ENCODE measurements at places on chromosomes 12 and 14.

- DNase-seq: no peak
These were observed 216.0 kb upstream of the EEA1 start for GRCh38 chr12:93145086-93145485.

DNA sequence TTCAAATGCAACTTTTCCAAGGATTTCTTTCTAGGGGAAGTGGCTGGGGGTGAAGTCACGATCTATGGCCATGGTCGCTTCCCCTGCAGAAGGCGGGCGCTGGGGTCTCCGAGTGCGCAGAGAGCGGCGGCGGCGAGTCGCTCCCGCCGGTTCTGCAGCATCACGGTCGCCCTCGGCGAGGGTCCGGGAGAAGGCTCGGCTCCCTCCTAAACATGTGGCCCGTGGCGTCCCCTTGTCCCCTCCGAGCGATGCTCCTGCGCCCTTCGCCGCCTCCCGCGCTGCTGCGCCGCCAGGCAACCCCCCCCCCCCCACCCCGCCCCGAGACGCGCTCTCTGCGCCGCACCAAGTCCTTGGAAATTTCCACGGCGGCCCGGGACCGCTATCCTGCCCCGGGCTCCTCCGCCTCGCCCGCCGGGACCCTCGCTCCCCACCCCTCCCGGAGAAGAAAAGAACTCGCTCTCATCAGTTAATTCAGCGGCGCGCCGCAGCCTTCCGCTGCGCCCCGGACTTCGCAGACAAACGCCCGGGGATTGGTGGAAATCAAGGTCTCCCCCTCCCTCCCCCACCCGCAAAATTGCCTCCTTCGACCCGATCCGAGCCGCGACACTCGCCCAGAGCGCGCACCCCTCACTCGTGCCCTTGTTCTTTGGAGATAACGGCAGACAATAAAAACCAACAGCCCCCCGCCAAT is at the start of gene ST8SIA1:
ST8SIA1 (minus strand) TSS at position 298 of the 691 bp plus-strand sequence. CDS start 475 bp downstream, outside the sequence.
- DNase-seq: no peak

GRCh38 chr12:131963381-131963780 is 13.6 kb downstream of the EP400 start:
- DNase-seq: no peak

DNA sequence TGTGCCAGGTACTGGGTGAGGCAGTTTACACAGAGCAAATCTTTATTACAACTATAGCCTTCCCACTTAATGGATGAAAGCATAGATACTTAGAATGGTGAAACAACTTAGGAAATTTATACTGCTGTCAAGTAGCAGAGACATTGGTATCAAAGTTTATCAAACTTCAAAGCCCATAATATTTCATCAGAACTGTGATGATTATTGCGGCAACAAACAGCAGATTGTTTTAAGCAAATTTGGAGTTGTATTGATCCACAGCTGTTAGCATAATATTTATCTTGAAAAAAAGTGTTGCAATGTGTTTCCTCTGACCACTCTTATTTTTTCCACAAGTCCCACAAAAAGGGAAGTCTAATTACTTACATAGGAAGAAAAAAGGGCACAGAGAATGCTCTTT is 2.0 kb upstream of the SLCO1B3 start:
- no peak for DNase-seq

GRCh38 chr14:31122921-31123320 is 84.7 kb downstream of the HECTD1 start:
- no peak for DNase-seq

- DNase-seq: no peak
These were observed 238.4 kb downstream of the MED13L start for GRCh38 chr12:116039081-116039480.

- DNase-seq: no peak
These were observed 47.8 kb downstream of the PEBP1 start for GRCh38 chr12:118183711-118184110.

DNA sequence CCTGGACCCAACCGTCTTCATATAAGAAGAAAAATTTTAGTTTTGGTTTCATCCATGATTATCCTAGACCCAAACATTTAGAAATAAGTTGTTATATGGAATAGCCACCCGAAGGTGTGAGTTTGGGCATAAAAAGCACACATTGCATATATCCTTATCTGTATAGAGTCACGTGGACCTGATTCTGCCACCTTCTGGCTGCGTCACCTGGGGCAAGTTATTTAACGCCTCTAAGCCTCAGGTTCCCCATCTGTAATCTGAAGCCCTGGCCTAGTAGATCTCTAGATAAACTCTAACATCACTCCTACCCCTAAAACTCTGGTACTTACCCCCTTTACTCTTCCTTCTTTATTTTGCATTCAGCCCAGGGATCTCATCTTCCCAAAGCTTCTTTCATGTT is 14.3 kb upstream of the KRT5 start:
- DNase-seq: no peak

DNA sequence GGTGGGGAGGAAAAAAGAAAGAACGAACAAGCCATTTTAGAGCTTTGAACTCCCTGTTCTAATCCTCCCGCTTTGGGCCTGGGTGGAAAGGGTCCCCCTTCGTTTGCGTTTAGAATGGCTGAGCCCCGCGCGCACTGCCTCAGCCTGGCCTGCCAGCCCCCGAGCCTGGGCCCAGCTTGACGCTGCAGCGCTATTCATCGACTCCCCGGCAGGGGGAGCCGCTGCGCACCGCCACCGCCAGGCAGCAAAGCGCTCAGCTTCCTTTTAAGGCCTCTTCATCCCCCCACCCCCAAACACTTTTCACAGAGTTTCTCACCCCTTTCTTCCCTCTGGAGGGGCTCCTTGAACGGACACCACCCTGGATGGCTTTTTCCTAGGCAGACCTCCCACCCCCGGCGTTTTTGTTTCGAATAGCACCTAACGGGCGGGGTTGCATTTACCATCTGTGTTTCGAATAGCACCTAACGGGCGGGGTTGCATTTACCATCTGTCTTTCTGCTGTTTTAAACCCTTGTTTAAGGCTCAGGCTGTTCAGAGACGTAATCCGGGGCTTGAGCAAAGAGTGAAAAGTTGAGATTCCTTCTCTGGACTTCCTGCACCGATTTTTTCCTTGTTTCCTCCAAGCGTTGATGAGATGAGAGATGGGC is 56.4 kb upstream of the PIWIL1 start:
- DNase-seq: no peak

DNA sequence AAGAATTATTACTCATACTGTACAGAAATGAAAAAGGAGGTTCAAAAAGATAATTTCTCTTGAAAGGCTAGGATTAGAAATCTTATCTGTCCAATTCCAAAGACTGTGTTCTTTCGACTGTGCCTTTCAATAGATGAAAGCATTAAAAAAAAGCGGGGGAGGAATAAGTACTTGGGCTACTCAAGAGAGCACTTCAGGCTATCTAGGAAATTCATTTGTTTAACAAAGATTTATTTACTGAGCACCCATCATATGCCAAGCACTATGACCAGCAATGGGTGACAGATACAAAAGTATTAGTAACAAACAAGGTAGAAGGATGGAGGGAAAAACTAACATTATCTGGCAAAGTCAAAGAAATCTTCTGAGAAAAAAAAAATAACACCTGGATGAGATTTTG is 37.4 kb downstream of the SENP1 start:
- DNase-seq: no peak

DNA sequence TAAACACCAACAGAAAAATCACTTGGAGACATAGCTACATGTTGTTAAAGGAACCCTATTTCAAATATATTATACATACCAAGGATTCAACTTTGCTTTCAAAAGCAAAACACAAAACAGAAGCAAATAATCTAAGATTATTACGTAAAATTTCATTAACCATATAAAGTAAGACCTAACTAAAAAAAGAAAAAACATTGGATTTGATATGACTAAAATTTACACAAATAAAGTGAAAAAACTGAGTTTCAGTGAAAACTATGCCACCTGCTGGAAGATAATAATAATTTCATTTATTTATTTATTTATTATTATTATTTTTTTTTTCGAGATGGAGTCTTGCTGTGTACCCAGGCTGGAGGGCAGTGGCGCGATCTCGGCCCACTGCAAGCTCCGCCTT is 45.2 kb downstream of the WDHD1 start:
- DNase-seq: no peak

GRCh38 chr12:6927379-6928021 is at the start of gene ATN1:
TSS of gene ATN1 (plus strand) at chr12:6927959. CDS start at chr12:6934002, 6,043 bp downstream.
- DNase-seq: no peak

DNA sequence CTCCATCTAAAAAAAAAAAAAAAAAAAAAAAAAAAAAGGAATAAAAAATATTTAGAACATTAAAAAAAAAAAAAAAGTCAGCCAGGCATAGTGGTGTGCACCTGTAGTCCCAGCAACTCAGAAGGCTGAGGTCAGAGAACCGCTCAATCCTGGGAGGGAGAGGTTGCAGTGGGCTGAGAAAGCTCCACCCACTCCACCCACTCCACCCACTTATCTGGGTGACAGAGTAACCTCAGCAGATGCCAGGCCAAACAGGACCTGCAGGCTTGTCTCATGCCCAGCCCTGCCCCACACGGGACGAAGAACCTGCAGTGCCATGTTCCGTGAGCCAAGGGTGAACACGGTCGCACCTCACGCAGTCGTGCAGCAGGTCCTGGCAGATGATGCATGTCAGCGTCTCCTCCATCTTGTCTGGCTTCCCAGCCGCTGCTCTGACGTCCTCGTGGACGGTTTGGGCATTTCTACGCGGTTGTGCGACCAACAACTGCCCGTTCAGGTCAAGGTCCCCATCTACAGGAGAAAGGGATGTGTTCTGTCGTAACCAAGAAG is 28.6 kb downstream of the CHFR start:
- DNase-seq: no peak

- DNase-seq: no peak
These were observed 19.6 kb downstream of the ACVR1B start for GRCh38 chr12:51970904-51971646.

DNA sequence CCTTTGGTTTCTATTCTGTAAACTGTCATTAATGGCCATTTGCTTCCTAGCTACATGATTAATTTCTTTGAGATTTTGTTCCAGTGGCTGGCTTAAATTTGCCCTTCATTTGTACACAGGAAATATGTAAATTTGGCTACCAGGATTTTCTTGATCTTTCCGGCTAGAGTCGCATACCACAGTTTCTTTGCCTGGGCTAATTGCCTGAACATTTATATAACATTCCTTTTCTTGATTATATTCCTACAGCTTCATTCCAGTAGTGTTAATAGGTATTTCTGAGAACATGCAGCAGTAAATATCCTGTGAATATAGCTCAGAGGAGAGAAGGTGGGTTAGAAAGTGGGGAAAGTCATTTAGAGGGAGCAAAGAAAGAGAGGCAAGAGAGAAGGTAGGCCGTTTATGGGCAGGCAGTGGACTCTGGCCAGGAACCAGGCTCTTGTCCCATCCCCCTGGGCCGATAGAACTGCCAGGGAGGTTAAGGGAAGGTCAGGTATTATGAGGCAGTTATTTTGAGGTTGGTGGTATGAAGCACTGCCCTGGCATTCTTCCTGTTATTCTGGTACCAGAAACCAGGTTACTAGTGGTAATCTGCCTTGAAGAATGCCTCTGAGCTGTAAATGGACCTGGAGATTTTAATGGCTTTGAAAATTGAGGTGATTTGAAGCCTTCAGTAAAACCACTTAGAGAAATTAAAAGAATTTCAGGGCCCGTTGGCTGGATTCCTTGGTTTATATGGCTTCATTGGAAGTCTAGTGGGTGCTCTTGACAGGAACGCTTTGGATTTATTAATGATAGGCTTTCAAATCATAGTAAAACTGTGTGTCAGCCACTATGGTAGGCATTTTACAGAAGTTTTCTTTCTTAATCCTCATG is 4.4 kb downstream of the RNF10 start:
- no peak for DNase-seq

DNA sequence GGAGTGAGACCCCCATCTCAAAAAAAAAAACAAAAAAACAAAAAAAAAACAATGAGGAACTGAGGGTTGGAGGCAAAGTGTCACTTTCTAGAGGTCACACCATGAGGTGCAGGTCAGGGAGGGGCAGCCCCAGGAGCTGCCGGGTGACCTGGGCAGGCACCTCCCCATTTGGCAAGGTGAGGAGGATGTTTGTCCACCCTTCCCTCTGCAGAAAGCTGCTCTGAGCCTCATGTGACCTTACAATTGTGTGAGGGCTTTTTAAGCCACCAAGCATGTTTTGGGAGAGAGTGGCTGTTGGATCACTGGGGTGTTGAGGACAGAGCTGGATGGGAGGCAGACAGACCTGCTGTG is 49.6 kb downstream of the FOXN4 start:
- no peak for DNase-seq

- no peak for DNase-seq
These were observed 20.6 kb upstream of the PYGL start for GRCh38 chr14:50964683-50965390.

GRCh38 chr12:50224026-50224692 is 57.0 kb upstream of the CERS5 start:
- no peak for DNase-seq

GRCh38 chr14:23402296-23403138 is 5.6 kb downstream of the MYH6 start:
- DNase-seq: no peak

DNA sequence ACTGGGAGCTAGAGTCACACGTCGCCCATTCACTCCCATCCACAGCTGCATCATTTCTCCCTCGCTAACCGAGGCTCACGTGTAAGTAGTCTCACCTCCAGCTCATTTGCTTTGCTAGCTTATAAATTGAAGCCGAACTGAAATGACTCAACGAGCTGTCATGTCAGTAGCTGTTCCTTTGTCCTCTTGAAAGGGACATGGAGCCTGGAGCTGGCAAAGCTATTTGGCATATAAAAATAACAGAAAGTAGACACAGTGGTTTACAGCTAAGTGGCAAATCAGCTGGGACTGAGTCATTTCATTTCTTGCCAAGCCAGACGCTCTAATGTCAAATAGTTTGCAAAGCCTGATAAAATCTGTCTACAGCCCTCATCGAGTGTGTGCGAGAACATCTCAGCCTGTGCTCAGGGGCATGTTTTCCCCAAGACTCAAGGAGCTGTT is 114.4 kb upstream of the TMEM233 start:
- DNase-seq: no peak

GRCh38 chr14:54369343-54369742 is 27.5 kb upstream of the CDKN3 start:
- DNase-seq: no peak

DNA sequence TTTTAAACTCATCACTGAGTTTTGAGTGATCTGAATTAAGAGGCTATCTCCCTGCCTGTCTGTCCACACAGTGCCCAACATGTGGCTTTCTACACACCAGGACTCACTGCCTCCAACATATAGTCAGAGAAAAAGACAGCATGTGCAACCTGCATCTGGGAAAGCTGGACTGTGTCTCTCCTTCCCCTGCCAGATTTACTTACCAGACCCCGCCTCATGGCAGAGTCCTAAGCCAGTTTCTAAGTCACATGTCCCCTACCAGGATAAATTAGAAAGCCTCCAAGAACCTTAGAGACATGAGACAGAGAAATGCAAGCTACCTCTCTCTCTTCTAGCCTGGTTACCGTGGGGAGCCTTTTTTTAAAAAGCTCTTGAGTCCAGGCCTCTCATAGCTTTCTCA is 2.7 kb upstream of the HDAC7 start:
- no peak for DNase-seq
